ENCODE measurements at places on chromosomes 11 and 22.
A peak's percentile ranks its signal among the peaks of the same experiment; 100 is the strongest.

- no peak for DNase-seq
Measured at GRCh38 chr11:70313945-70314344, 43.5 kb downstream of the PPFIA1 start.

GRCh38 chr11:93740730-93741093 lies 583 bp downstream of the TAF1D start:
- DNase-seq, result peak; percentile 64

DNA sequence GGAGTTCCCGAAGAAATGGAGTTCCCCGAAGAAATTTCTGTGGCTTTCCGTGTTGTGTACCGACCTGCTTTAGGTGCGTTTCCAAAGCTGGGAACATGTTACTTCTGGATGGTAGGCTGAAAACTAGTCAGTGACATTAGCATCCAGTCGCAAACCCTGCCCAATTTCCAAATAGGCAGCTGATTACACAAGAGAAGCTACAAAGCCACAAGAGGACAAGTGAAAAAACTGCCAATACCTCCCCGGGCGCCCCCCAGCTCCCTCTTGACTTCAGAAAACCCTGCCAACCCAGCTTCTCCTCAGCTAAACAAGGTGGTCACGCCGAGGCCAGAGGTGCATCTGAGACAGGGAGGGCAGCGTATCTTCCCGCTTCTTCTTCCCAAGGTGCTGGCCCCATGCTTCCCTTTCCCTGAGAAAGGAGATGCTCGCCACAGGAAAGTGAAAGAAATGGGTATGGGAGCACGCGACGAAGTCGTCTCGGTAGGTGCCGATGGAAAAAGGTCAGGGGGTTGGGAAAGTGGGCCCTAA lies 551 bp downstream of the AGBL2 start:
- DNase-seq, result peak; percentile 12

DNA sequence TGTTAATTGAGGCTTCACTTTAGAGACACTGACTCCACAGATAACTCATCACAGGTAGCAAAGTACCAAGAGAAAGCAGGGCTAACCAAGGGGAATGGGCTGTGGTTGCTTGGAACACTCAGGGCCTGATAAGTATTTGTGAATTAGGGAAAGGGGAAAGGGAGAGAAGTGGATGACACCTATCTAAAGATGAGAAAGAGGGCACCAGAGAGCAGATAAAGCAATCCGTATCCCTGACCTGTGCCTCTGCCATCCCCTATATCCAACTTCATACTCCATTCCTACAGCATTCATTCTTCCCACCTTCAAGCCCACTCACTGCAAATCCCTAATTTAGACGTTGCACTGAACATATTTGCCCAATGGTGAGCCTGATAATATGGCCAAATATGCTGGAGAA lies 43.0 kb upstream of the API5 start:
- DNase-seq, result no peak

DNA sequence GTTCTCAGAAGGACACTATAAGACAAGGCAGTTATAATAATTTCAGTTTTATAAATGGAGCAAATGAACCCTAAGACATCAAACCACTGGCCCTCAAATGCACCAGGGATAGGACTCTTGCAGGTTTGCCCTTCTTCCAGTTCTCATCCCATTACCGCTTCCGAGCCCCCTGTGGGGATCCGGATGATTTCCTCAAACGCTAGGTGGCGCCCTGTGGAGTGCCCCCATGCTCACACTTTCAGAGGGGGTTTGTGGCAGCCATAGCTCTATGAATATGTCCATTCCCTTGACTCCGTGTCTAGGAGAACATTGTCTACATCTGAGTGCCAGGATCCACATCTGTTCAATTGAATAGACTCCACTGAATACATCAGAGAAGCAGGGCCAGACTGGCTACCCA lies 816.3 kb downstream of the NTM start:
- no peak for DNase-seq

- no peak for DNase-seq
Measured at GRCh38 chr11:19777039-19777376, 64.4 kb downstream of the NAV2 start.

DNA sequence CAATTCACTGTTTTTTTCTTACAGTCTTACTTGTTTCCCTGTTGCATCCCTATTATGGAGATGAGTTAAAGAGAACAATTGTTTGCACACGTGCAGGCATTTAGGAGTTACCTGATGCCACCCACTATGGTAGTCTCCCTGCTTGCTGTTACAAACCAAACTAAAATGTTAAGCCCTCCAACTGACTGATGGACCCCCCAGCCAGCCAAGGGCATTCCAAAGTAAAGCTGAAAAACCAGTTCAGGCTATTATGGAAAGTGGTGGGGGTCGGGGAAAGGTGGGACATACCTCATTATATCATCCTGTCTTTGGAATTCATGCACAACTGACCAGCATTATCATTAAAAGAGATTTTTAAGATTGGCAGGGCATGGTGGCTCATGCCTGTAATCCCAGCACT lies 47.0 kb upstream of the GNAZ start:
- DNase-seq, result no peak

All from activated CD4-positive, alpha-beta T cell treated with anti-CD3 and anti-CD28 coated beads, Interleukin-2, amount 10 ng/mL, durations not matched to agents 7 days and 5 days (primary cell).